ENCODE measurements at places on chromosomes 11 and 22. TPM values are rescaled to one million over a fixed set of nuclear protein-coding genes. Genes with fewer than 3 reads are reported as not detected.

DNA sequence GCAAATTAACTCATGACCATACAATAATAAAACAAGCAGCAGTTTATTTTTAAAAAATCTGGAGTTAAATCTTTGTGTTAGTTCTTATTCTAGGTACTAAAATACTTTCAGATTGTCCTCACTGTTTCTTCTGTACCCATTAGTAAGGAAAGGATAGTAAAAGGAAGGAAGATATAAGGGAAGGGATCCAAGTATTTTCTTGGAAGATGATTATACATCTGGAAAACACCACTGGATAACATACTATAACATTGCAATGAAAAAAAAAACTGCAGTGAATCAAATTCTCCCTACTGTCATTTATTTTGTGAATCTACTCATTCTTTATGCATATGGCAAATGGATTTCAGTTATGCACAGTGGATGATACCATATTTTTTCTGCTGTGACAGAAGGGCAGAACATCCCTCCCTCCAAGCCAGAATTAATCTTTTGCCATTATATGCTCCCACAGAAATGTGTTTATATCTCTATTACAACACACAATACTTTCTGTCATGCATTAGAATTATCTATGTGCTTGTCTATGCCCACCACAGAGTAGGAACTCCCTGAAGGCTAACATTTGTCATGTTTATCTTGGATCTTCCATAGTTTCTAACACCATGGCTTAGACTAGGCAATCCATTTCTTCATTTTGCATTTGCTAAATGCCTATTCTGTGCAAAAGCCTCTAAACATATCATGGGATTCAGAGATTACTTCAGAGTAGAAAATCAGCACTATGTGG, 282.3 kb upstream of the CTSC start:
- DNase-seq: no peak

DNA sequence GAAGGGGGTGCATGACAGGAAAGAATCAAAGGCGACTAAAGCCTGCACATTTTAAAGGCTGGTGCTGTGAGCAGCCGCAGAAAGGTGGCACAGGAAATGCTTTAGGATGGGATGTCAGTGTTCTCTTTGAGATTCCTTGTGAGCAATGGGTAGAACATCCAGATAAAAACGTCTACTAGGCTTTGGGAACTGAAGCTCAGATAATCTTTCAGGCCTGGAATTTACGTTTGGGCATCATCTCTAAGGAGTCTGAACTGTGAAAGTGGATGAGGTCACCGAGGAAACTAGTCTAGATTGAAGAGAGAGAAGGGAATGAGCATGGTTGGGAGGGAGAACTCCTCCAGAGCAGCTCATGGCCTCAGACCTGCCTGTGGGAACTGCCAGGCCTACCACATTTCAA, 65.7 kb downstream of the FLI1 start:
- no peak for DNase-seq

DNA sequence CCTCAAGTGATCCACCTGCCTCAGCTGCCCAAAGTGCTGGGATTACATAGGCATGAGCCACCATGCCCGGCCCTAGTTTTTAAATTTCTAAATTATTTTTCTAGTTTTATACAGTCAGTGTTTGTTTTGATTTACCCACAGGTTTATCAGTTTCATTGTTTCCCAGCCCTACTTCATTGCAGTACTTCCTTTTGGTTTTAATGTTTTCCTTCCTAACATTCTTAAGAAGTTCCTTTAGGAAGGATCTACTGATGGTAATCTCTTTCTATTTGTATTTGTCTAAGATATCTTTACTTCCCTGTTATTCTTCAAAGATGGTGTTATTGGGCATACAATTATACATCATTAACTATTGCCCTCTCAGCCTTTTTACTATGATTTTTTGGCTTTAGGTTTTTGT, 4.9 kb upstream of the EXT2 start:
- no peak for DNase-seq

GRCh38 chr22:25624476-25624875, 60.0 kb downstream of the GRK3 start:
- DNase-seq: no peak

GRCh38 chr22:48679656-48680555, 1147.8 kb downstream of the BRD1 start:
- no peak for DNase-seq

The FLRT1 gene
- total RNA-seq: 0.14 TPM

The SERHL2 gene
- total RNA-seq: 2.0 TPM

The FERMT3 gene
- total RNA-seq: 30.3 TPM

The RAB3IL1 gene
- 26.7 TPM for total RNA-seq

The VSIG10L2 gene
- total RNA-seq: not detected

Data from posterior vena cava (tissue), 2 donors.